ENCODE measurements at places on chromosomes 2 and 18.

DNA sequence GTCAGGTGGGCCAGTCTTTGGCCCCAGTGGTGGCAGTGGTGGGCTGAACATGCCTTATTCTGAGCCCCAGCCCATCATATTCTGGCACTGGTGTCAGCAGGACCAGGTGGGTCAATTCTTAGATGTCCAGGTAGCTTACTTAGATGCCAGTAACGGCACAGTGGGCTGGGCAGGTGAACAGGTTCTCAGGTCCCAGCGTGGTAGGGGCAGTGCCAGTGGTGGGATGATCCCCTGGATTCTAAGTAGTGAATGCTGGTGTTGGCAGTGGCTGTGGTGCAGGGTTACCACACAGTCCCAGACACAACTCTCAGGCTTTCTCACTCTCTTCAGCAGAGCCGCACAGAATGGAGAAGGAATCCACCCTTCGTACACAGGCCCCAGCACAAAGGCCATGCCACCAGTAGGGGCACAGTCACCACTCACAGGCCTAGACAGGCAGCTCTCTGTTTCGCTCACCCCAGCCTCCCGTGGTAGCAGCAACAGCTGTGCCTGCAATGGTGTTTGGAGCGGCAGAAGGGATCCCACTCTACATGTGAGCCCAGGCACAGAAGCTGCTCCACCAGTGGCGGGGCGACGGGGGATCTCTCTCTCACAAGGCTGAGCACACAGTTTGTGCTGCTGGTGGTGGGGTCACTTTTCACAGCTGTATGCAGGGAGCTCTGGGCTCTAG lies 97.3 kb downstream of the ANKRD12 start:
- H3K4me1 ChIP-seq, result no peaks in the 10 kb centered on the region
- no peak overlapping the region for H3K4me3 ChIP-seq
- H3K27me3 ChIP-seq, result no peaks in the 10 kb centered on the region
- H3K27ac ChIP-seq, result no peak overlapping the region

DNA sequence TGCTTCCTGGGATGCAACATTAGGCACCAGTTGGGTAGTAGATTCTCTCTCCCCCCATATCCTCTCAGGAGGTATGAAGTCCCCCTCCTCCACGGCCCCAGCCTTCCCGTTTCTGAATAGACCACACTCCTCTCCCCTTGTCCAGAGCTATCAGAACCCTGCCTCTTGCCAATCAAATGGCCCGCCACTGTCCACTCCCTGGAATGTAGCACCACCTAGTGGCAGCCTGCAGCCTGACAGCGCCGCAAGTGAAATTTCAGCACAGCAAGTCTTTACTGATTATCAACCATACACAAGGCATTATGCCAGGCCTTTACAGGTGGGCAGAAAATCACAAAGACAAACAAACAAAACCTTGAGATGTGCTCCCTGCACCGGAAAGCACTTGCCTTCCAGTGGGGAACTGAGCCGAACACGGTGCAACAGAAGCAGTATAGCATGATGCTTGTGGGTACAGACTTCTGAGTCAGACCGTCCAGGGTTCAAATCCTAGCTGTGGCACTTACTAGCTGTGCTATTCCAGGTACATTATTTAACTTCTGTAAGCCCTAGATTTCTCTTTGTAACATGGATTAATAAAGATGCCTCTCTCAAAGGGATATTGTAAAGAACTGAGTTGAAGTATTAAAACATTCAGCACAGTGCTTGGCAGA lies 174.0 kb downstream of the SMAD2 start:
- no peaks in the 10 kb centered on the region for H3K27me3 ChIP-seq
- no peak overlapping the region for H3K4me3 ChIP-seq
- DNase-seq, result peak; percentile 63
- no peaks in the 10 kb centered on the region for H3K4me1 ChIP-seq
- no peak overlapping the region for H3K27ac ChIP-seq

- DNase-seq, result no peak
- H3K36me3 ChIP-seq, result peaks cover 2% of the 10 kb centered on the region
- no peaks in the 10 kb centered on the region for H3K27me3 ChIP-seq
- no peak overlapping the region for H3K4me3 ChIP-seq
These were observed 34.1 kb downstream of the KIF5C start for GRCh38 chr2:148909114-148909513.

DNA sequence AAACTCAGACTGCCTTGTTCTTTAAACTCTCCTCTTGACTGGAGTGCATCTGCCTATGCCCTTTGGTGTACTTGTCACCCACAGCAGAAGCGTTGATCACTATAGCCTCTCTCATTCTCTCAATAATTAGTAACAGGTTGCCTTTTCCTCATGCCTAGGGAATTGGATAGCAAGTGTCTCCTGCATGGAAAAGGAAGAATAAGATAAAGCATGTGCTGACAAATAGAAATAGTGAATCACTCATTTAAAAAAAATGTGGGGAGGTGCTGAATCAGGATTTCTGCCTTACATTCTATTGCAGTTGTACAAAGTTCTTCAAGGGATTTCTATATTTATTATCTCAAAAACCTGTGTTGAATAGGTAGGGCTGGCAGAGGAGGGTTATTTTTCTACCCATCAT lies 323.0 kb downstream of the TXNL1 start:
- no peaks in the 10 kb centered on the region for H3K27me3 ChIP-seq
- H3K4me3 ChIP-seq, result no peak overlapping the region
- no peak overlapping the region for H3K27ac ChIP-seq
- no peaks in the 10 kb centered on the region for H3K4me1 ChIP-seq
- no peaks in the 10 kb centered on the region for H3K36me3 ChIP-seq

DNA sequence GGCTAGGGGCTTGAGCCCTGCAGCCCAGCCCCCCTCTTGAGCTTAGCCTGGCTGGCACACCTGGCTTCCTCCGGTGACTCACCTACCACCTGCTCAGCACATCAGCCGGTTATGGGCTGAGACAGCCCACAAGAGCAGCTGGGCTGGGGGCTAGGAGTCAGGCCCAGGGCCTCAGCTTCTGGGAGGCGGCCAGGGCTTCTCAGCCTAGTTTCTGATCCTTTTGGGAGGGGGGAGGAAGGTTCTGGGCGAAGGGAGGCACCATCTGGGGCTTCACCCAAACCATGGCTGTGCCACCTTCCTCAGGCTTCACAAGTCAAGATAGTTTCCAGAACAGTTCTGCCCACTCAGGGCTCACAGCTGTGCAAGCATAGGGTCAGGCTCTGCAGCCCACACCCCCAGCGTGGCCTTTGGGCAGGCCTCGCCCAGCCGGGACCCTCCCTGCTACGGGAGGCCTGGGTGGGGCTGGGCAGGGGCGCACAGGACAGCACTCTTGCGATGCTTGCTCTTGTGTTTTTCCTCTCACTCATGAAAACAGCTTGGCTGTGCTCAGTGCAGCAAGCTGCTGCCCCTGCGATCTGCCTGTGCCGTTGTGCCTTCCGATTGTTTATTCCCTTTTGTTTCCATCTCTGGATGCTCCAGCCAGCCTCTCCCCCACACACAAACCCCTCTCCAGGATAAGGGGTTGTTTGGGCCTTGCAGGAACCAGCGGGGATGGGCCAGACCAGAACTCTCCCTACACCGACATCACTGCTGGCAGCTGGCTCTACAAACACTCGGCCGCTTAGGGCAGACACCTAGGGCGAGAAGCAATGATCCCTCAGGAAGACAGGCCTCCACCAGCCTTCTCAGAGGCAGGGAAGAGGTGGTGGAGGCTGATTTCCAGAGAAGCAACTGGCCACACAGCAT lies 26.1 kb upstream of the SEMA4C start:
- no peak overlapping the region for H3K27ac ChIP-seq
- peaks cover 19% of the 10 kb centered on the region for H3K4me1 ChIP-seq
- H3K36me3 ChIP-seq, result no peaks in the 10 kb centered on the region
- H3K27me3 ChIP-seq, result peaks cover 16% of the 10 kb centered on the region
- H3K4me3 ChIP-seq, result no peak overlapping the region
- DNase-seq, result no peak

DNA sequence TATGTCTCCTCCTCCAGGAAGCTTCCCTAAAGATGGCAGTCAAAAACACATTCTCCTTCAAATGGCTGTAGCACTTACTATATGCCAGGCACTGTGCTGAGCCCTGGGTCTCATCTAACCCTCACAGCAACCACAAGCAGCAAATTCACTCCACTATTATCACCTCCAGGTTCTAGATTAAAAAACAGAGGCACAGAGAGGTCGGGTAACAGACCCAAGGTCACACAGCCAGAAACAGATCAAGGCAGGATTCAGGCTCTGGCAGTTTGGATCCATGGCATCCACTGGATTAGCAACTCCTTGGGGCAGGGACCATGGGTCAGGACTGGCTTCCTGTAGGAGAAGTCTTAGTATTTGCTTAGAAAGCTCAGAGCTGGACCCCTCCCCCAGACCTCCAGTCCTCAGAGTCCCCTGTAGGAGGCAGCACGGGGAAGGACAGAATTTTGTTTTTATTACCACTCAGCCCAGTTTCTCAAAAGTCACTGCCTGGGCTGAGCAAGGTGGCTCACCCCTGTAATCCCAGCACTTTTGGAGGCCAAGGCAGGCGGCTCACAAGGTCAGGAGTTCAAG lies 34.4 kb downstream of the ZFP36L2 start:
- H3K36me3 ChIP-seq, result no peaks in the 10 kb centered on the region
- H3K27me3 ChIP-seq, result no peaks in the 10 kb centered on the region
- H3K4me3 ChIP-seq, result no peak overlapping the region
- peaks cover 2% of the 10 kb centered on the region for H3K4me1 ChIP-seq
- no peak overlapping the region for H3K27ac ChIP-seq

GRCh38 chr18:58805467-58806187 lies 59.0 kb upstream of the ZNF532 start:
- peak; percentile 53 for DNase-seq
- H3K27ac ChIP-seq, result peak overlapping the region; percentile 56
- no peaks in the 10 kb centered on the region for H3K36me3 ChIP-seq
- H3K4me1 ChIP-seq, result peaks cover 1% of the 10 kb centered on the region

- H3K36me3 ChIP-seq, result no peaks in the 10 kb centered on the region
- DNase-seq, result no peak
- H3K27ac ChIP-seq, result no peak overlapping the region
- peaks cover 10% of the 10 kb centered on the region for H3K4me1 ChIP-seq
- peaks cover 6% of the 10 kb centered on the region for H3K27me3 ChIP-seq
- no peak overlapping the region for H3K4me3 ChIP-seq
These were observed 154.6 kb downstream of the INO80D start for GRCh38 chr2:205931388-205931787.

DNA sequence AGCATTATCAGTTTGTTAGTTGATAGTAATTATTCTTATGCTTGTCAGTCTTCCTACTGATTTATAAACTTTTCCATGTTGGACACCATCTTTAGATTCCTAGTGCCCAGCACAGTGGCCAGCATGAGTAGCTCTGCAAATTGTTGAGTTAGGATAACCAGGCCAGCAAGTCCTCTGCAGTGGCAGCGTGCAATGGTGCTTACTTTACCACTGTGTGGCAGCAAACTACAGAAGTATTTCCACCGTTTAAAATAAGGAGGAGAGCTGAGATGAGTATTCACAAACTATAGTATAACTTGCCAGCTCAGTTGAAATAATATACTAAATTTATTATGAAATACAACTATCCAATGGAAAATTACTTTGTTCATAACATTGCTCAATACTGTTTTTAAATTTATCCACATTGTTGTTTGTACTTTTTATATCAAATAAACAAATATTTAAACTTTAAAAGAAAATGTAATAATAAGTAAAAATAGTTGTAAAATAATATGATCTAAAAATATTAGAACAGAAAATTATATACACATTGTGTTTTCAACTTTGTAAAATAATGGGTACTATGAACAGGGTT lies 9.3 kb upstream of the THADA start:
- peak; percentile 18 for DNase-seq
- H3K4me3 ChIP-seq, result no peak overlapping the region
- H3K27me3 ChIP-seq, result no peaks in the 10 kb centered on the region
- H3K36me3 ChIP-seq, result no peaks in the 10 kb centered on the region
- no peak overlapping the region for H3K27ac ChIP-seq
- peaks cover 2% of the 10 kb centered on the region for H3K4me1 ChIP-seq

DNA sequence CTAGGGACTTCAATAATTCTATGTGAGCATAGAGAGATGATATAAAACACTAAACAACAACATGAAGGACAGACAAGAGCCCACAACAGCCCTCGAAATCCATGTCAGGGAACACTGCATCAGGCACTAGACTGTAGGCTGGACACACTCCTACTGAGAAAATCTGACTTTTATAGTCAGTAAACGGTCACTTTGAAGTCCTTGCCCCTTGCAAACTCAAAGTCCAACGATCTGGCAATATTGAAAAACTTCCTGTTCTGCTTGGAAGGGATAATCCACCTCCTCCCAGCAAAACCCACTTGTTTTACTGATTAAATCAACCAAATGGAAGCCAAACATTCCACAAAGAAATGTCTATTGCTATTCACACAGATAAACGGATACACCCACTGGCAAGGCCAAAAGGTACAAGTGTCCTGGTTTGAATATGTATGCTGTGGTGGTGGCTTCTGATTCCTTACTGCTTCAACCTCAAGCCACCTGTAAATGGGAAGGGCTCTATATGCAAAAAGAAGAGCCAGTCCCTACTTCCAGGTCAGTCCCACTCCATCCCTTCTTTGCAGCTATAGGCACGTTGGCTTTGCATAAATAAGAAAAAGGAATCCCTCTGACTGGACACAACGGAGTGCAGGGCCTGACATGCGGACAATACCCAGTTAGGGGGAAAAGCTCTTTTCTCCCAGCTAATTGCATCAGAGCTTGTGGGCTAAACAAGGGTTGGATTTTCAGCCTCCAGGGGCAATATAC lies 56.6 kb downstream of the STK39 start:
- H3K4me3 ChIP-seq, result no peak overlapping the region
- no peaks in the 10 kb centered on the region for H3K36me3 ChIP-seq
- H3K4me1 ChIP-seq, result peaks cover 9% of the 10 kb centered on the region
- no peak overlapping the region for H3K27ac ChIP-seq

DNA sequence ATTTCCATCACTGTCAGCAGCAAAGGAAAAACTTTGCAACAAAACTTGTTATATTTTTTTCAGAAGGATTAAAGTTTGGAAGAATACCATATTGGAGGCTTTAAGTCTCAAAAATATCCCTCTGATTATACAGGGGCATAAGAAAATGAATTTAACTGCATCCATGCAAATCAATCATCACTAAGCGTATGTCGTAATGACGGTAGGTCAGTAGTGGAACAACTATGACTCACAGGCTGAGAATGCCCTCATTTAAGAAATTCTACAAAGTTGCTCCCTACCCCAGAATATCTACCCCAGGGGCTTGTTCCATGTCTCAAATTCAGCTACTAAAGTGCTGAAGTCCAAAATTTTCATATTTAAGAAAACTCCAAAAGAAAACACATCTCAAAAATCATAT lies 12.5 kb upstream of the NAB1 start:
- H3K27ac ChIP-seq, result no peak overlapping the region
- no peak for DNase-seq
- H3K4me1 ChIP-seq, result peaks cover 2% of the 10 kb centered on the region
- no peaks in the 10 kb centered on the region for H3K36me3 ChIP-seq
- H3K4me3 ChIP-seq, result no peak overlapping the region

DNA sequence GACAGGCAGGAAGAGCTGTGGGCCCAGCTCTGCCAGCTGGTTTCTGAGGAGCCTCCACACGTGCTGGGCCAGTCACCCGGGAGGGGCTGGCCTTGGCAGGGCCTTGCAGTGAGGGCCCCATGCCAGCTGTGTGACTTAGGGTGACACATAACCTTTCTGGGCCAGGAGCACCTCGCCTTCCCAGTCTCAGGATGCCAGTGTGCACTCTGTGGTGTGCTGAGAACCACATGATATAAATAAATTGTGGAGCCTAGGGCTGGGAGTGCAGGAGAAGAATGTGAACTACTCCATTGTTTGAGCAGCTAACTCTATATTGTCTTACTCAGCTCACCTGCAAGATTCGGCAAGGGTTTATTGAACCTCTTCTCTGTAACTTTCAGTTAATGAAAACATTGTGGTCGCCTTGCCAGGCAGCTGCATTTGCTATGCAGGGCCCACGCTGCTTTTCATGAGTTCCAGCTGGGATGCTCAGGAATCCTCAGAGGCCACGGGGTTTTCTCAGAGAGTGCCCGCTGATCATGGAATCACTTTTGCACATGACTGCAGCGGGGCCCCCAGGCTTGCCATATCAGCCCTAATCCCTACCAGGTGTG lies 222.3 kb downstream of the SH3RF3 start:
- peaks cover 14% of the 10 kb centered on the region for H3K4me1 ChIP-seq
- H3K27ac ChIP-seq, result no peak overlapping the region
- no peaks in the 10 kb centered on the region for H3K36me3 ChIP-seq
- H3K4me3 ChIP-seq, result no peak overlapping the region
- no peak for DNase-seq

Data from neuronal stem cell (in vitro differentiated cells).